Anterior cingulate cortex (tissue), 58 donors: ENCODE measurements at places on chromosomes 5 and 9.

DNA sequence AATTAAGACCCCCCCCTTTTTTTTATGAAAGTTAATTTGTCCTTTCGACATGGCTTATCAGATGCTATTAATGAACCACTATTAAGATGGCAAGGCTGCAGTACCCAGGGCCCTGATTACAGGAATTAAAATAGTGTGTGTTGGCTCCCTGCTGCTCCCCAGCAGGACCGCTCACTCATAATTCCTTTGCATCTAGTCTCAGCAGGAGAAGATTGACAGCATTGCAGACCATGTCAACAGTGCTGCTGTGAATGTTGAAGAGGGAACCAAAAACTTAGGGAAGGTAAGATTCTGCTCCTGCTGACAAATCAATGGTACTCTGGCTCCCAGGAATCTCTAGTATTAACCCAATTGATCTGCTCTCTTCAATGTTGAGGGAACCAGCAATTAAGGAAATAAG lies 61.0 kb downstream of the STX17 start:
- DNase-seq, result no peak

DNA sequence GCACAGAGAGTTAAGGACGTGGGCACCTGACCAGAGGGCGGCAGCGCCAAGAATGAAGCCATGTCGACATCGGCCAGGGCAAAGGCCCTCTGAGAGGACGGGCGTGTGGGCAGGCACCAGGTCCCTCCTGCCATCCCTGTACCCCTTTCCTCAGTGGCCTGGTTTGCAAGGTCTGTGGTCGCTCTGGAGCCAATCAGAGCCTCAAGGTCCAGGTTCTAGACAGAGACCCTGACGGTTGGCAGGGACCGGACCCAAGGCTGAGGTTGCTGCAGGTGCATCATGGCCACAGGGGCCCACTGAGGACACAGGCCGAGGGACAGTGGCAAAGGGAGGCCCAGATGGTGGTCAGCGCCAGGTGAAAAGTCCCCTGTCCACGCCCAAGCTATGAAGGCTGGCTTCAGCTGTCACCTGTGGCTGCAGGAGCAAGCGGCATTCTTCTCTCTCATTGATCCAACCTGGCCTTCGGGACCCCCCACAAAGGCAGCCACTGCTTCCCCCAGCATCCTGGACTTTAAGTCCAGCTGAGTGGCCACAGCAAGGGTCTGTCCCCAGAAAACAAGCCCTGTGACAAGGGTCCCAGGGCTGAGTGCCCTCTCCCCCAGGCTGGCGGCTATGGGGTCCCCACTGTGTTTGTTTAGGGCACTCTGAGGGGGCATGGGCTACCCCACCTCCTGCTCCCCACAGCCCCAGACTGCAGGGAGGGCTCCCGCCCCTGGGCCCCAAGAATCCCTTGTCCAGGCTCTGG lies 48.9 kb downstream of the VAV2 start:
- DNase-seq, result no peak

- DNase-seq, result no peak
Measured at GRCh38 chr9:8709731-8710130, 910.2 kb upstream of the DMAC1 start.

DNA sequence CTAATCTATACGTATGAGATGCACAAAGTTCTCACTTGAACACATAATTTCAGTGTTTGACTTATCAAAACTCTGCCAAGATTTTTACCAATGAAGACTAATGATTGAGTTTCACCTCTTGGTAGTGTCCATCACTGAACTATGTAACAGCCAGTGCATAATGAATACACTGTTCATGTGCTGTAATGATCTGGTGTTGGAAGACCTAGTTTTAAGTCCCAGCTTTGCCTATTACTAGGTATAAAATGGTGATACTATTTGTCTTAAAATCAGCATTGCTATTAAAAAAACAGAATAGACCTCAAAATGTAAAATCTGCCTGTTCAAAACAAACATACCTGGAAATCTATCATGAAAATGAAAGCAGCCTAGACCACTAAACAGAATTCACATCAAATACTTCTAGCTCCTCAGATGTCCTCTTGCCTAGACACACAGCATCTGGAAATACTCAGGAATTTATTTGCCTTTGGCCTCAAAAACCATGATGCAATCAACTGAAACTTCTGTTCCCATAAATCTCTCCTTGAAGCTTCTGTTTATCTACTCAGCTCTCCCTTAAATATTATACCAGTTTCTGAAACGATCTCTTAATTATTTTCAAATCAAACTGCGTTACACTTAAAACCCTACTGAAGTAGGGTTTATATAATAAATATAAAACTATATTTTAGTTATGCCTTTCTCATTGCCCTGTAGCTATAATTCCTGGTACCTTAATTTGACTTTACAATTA lies 38.1 kb downstream of the MRPS27 start:
- DNase-seq, result no peak

GRCh38 chr9:26502311-26502710 lies 390.3 kb downstream of the CAAP1 start:
- no peak for DNase-seq

GRCh38 chr9:19623941-19624340 lies 164.9 kb downstream of the SLC24A2 start:
- no peak for DNase-seq

DNA sequence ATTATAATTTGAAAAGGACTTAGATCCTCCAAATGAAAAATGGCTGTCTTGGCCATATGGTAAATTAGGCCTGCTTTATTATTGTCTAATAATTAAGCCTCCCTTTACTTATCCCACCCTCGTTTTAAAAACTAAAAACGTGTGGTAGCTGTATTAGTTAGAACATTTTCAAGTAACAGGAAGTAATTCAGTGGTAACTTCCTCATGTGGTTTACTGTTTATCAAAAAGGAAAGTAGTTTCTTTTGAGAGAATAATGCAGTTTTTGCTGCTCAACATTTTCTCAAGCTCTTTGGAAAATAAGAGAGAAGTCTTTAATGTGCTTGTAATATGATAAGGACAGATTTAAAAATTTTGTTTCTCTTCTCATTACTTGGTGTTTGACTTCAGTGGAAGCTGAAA lies 26.0 kb downstream of the ZCCHC7 start:
- no peak for DNase-seq

DNA sequence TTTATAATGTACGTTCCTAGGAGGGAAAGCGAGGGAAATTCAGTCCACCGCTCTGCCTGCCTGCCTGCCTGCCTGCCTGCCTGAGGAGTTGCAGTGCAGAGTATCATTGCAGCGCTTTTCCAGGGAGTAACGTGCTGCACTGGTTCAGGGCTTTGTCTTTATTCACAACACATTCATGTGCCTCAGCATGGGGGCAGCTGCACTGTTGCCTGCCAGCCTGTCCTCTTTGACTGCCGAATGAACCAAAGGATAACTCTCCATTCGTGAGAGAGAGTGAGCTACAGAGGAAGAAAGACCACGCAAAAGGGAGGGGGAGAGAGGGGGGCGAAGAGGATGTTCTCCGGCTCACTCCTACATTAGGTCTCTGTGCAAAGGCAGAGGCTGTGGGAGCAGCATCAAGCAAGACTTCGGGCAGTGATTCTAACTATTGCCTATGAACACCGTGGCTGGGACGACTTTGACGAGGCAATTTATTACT lies 791.2 kb downstream of the MAT2B start:
- no peak for DNase-seq

- DNase-seq, result no peak
Measured at GRCh38 chr5:149680810-149681221, 49.3 kb upstream of the PPARGC1B start.

DNA sequence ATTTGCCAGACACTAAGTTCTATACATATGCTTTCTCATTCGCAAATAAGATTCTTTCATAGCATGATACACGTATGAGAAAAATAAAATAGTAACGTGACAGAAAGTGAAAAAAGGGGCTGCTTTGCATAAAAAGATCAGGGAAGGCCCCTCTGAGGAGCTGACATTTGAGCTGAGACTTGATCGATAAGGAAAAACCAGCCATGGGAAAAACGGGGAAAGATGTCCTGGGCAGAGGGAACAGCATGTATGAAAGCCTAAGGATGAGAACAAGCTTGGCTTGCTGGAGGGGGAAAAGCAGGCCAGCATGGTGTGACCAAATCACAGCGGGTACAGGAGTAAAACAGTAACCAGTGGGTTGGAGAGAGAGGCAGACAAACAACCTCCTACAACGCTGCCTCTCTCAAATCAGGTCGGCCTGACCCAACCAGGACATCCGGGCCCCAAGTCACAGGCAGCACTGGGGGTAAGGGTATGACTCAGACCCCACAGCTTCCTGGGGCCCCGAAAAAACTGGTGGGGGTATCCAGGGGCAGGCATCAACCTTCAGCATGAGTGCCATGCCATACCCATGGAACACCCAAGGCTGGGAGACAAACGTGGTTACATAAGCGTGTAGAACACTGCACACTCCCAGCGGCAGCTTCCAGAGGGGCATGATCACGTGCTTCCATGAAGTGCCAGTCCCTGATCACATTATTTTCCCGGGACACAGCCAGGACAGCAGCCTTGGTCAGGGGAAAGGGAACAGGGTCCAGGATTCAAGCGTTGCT lies 2.2 kb downstream of the TNIP1 start:
- DNase-seq, result no peak

GRCh38 chr5:95007921-95008597 lies 276.8 kb downstream of the MCTP1 start:
- DNase-seq, result no peak

GRCh38 chr9:32832346-32832745 lies 49.0 kb downstream of the TMEM215 start:
- no peak for DNase-seq

GRCh38 chr9:108537756-108538155 lies 318.0 kb downstream of the ACTL7B start:
- no peak for DNase-seq
